ENCODE measurements at places on chromosomes 7 and 10.

DNA sequence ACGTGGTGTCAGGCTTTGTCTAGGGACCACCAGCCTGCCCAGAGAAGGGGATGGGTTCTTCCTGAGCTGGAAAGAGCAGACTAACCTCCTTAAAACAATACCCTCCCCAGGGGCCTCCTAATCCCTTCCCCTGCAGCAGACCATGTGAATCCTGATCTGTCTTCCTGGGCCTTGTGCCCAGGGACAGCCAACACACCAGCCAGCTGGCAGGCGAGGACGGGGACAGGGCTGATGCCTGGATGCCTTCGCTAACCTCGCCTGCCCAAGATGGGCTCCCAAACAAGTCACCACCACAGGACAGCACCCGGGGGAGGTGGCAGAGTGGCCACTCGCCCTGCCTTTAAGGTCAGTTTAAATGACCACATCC is 17.6 kb downstream of the PODXL start:
- no peak for DNase-seq

- no peak for DNase-seq
Observed at GRCh38 chr7:122844191-122844988, 41.9 kb downstream of the CADPS2 start.

- DNase-seq, result no peak
Observed at GRCh38 chr10:132266594-132267161, 41.1 kb downstream of the STK32C start.

DNA sequence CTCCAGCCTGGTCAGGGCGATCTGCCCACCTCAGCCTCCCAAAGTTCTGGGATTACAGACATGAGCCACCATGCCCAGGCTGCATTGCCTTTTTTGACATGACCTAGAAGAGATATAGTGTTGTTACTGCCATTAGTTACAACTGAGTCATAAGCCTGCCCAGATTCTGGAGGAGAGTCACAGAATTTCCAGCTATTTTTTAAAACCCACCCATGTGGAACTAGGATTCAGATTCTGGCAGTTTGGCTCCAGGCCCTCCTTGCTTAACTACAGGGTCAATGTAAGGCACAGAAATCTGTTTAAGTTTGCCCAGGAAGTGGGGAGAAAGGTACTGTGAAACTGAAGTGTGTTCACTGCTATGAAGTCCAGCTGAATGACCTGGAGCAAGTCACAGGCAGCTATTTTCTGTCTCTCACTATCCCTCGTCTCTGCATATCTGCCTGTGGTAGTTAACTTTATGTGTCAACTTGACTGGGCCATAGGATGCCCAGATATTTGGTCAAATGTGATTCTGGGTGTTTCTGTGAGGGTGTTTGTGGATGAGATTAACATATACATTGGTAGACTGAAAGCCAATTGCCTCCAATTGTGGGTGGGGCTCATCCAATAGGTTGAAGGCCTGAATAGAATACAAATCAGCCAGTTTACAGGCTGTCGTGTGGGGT is 8.4 kb upstream of the MARVELD1 start:
- no peak for DNase-seq

- DNase-seq, result no peak
Observed at GRCh38 chr7:112084520-112084971, 121.7 kb downstream of the DOCK4 start.
